ENCODE measurements at places on chromosomes 5 and 9.

GRCh38 chr9:77475641-77476473 lies 172.3 kb downstream of the GNA14 start:
- DNase-seq, result no peak

DNA sequence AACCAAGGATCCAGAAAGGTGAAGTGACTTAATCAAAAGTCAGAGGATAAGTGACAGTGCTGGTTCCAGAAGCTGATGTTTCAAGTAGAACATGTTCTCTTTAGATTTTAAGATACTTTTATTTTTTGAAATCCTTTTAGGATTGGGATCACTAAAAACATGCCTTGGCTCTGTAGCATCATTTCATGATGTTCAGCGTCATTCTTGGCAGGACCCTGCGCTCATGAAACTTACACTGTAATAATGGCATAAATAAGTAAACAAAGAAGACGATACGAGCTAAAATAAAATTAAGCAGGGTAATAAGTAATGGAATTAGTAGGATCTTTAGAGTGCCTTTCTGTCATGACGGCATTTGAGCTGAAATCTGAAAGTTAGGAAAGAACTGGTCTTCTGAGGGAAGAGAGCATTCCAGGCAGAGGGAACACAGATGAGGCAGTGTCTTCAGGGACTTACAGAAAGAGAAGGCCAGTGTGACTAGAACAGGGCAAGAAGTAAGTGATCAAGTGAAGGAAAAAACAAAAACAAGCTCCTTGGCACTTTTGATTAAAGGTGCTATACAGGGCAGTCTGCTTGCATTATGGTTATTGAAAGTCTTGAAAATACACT lies 19.9 kb downstream of the CTNNA1 start:
- DNase-seq, result no peak

DNA sequence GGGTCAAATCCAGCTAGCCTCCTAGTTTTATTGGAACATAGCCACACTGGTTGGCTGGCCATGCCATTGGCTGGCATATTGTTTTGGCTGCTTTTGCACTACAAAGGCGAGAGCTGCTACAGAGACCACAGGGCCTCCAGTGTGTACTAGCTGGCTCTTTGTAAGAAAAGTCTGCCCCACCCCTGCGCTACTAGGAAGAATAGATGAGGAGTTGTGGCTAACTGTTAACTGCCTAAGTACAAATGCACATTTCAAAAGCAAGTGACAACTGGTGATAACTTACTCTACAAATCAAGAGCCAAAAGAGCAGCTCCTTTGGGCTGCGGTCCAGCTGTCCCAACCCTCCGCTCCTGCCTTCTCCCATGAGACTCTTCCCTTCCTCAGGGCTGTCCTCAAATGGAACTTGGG lies 63.9 kb downstream of the SERINC5 start:
- DNase-seq, result peak; percentile 17

- DNase-seq, result no peak
Observed at GRCh38 chr5:149584121-149584520, 2.8 kb downstream of the ARHGEF37 start.

DNA sequence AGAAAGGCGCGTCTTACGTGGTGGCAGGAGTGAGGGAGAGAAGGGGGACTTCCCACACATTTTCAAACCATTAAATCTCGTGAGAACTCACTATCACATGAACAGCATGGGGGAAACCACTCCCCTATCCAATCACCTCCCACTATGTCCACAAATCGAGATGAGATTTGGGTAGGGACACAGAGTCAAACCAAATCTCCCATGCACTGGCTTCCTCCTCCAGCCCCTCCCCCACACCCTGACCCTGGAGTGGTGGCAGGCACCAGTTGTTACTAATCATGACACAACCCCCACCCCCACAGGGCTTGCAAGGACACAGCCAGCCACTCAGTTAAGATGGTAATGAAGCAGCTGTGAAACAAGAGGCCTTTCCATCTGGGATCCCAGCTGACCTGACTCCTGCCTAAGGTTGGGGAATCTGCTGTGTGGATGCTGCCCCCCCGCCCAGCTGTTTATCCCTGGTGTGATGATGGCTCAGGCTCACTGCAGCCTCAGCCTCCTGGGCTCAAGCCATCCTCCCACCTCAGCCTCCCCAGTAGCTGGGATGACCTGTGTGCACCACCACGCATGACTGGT lies 57.1 kb upstream of the FUBP3 start:
- peak; percentile 18 for DNase-seq

DNA sequence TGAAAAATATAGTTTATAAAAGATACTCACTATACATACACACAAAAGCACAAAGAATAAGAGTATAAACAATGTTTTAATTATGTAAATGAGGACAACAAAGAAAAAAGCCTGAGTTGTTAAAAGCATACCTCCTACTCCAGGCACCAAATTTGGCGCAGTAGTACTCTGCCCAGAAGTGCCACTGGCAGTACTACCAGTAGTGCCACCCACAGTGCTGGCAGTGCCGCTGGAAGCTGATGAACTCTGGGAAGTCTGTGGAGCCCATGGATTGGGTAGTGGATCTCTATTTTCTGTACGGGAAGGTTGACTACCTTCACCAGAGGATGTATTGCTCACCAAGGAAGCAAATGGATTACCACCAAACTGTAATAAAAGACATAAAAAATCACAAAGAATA lies 30.2 kb downstream of the UBQLN1 start:
- no peak for DNase-seq

DNA sequence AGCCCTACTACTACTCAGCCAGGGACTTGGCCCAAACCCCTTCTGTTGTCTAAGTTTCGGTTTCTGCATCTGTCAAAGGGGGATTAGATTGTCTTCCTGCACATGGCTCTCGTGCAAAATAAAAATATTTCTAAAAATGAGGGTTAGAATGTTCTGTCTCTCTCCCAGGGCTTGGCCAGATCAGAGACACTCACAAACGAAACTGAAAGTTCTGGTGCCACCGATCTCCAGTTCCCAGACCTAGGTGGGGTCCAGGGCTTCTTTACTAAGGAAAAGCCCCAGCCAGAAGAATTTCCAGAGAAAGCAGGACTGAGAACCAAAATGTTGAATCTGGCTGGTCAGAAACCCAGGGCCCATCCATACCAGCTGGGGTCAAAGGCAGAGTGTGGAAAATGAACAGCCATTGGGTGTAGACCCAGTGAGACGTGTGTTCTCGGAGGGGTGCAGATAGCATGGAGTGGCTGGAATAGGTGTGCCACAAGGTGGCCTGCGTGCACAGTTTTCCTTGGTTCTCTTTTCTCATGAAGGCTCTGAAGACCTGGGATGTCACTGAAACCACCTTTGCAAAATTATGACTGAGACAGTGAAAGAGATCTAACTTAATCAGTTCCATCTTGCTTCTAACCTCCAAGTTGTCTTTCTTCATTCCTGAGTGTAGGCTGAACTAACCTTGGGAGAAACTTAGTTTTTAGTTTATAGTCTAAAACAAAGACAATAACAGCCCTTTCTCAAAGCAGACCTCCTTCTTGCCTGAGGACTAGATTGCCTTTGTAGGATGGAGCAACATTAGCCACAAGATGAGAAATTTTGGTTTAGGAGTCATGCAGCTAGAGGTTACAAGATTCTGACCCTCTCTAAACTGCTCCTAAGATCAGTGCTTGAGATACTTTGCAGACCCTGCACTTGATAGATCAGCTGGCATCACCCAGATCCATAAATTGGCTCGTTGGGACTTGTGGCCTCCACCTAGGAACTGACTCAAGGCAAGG lies 2.3 kb upstream of the SLC23A1 start:
- peak; percentile 45 for DNase-seq

DNA sequence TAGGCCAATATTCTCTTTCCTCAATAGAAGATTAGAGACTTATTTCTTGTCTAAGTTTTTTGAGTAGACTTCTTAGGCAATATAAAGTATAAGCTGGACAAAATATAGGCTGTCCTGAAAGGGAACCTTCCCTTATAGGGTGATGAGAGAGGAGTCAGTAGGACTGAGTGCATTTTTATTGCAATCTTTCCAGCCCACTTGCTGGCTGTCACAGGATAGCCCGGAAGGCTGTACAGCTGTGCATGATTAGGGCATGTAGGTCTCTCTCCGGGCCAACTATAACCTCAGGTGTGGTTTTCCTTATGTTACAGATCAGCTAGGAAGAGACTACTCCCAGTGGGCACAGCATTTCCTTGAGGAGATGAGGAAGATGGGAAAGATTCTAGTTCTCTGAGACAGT lies 159.8 kb upstream of the MEF2C start:
- DNase-seq, result no peak

DNA sequence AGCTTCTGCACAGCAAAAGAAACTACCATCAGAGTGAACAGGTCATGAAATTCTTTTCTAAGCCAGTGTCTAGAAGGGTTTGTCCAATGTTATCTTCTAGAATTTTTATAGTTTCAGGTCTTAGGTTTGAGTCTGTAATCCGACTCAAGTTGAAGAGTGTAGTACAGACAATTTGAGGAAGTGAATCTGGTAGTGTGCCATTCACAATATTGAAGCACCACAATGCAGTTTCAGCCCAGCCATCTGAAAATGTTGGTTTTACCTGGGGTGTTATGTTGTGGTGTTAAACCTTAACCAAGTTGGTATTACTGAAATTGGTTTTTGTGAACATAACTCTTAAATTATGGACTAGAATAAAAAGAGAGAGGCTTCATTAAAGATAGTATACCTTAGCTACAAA lies 77.2 kb downstream of the ADAMTS16 start:
- DNase-seq, result no peak

DNA sequence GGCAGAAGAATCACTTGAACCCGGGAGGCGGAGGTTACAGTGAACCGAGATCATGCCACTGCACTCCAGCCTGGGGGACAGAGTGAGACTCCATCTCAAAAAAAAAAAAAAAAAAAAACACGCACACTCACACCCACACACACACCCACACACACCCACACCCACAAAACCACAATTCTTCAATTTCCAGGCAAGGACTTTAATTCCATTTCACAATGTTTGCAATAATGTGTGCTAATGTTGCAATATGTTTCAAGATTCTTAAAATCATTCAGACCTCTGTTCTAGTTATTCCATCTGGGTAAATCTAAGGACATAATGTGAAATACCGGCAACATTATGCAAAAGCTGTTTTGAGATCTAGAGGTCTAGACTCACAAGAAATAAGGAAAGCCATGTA lies 28.3 kb downstream of the CCDC69 start:
- DNase-seq, result no peak

GRCh38 chr5:39432696-39433530 lies 8.1 kb upstream of the DAB2 start:
- DNase-seq, result no peak

- DNase-seq, result no peak
Observed at GRCh38 chr9:136988872-136989271, 3.4 kb upstream of the PAXX start.

DNA sequence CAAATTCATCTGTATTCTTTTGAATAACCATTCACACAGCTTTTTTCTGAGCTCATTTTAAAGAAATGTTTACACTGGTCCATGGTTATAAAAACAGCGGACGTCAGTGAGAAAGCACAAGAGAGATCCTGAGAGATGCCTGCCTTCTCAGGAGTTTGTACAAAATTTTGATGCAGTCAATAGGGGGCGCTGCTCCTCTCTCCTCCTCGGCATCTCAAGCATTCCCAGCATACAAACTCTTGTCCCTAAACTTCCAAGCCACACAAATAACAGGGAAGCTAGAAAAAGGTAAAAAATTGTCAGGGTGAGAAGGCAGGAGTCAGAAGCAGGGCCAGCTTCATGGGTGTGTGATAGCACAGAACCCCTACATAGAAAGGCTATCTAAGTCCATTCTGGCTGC lies 11.2 kb upstream of the CCDC152 start:
- no peak for DNase-seq

GRCh38 chr9:135002802-135003201 lies 84.7 kb upstream of the OLFM1 start:
- DNase-seq, result no peak

DNA sequence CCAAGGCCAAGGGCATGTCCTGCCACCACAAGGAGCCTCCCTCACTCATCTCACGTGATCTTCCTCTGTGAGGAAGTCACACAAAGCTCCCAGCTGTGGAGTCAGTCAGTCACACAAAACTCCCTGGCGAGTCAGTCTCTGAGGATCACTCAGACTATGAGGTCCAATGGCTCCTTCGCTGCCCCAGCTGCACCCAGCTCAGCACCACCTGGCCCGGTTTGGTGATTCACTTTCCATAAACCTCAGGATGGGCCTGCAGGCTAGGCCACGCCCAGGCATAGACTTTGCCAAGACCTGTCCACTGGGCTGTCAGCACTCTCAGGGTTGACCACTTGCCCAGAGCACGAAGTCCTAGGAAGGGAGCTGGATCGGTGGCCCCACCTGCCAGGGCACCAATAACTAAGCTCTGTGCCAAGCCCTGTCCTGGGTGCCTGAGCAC lies 233.8 kb downstream of the HSPA4 start:
- DNase-seq, result no peak

GRCh38 chr5:177429248-177430040 lies 3.0 kb downstream of the GRK6 start:
- DNase-seq, result peak; percentile 92

DNA sequence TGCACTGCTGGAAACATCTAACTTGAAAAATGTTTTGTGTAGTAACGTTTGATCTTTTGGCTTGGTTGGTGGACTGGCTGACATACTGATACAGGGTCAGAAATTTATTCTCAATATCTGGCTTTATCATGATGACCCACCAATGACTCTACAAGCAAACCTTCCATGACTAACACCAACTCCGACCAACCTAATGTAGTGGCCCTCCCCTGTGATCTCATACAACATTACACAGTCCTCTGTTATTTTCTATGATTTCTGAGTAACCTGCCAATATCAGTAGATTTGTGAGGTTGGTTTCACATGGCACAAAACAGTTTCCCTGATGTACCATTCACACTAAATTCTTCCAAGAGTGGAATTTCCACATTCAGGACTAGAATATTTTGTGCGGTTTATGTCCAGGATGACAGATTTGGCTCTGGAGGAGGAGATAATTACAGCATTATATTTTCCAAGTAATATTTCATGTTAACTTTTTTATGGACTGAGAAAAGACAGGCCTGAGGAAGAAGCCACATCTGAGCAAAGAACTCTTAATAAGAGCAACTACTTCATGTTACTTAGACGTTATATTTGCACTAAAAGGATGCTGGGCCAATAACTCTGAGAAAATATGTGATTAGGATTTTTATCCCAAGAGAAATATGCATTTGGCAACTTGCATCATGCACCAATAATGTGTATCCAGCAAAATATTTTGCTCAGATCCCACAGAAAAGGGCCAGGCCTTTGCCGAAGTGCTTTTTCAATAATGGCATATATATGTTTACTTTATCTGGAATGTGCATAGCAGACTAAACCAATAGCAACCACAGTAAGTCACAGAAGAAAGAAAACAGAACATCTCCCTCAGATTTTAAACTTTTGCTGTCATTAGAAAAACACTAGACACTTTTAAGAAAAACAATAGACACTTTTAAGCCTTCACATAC lies 273.4 kb downstream of the KCNN2 start:
- no peak for DNase-seq

DNA sequence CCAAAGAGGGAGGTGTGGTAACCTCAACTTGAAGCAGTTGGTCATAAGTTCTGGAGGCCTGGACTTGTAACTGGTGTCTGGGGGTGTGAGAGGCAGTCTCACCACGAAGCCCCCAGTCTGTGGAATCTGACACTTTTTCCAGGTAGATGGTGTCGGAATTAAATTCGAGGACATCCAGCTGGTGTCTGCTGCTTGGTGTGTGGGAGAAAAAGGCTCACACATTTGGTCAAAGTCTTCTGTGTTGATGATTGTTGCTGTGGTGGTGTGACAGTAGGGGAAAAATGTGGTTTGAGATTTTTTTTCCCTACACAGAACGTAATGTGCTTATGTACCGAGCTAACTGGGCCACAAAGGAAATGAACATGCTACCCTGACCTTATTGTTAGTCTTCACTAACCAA lies 251.9 kb downstream of the MAT2B start:
- DNase-seq, result no peak

GRCh38 chr5:51033215-51033614 lies 350.0 kb upstream of the ISL1 start:
- no peak for DNase-seq

- no peak for DNase-seq
Observed at GRCh38 chr5:131375351-131375750, 111.5 kb downstream of the CDC42SE2 start.

All from hematopoietic multipotent progenitor cell (in vitro differentiated cells).